ENCODE measurements at places on chromosomes 13 and 19. TPM values are rescaled to one million over a fixed set of nuclear protein-coding genes. Genes with fewer than 3 reads are reported as not detected.

Gene PCP2
- not detected for total RNA-seq

Gene DYRK1B
- total RNA-seq = 5.8 TPM

Gene ADM5
- 7.3 TPM for total RNA-seq

Gene SELENOV
- not detected for total RNA-seq

Gene IGFLR1
- 82.6 TPM for total RNA-seq

Gene CBY2
- total RNA-seq = not detected

Gene CPAMD8
- 0.15 TPM for total RNA-seq

Gene POLD1
- 183 TPM for total RNA-seq

Gene SMIM7
- 56.1 TPM for total RNA-seq

Gene FBXW9
- total RNA-seq = 10.5 TPM

Gene UQCRFS1
- total RNA-seq = 51.7 TPM

Gene PRRG2
- 1.4 TPM for total RNA-seq

Gene OVOL3
- total RNA-seq = not detected

Gene FZR1
- 33.6 TPM for total RNA-seq

Gene MYBPC2
- not detected for total RNA-seq

Gene CASP14
- total RNA-seq = not detected

Gene KIR2DL3
- total RNA-seq = 0.74 TPM

Gene CGB2
- total RNA-seq = not detected
